ENCODE measurements at places on chromosomes 2 and 18.

GRCh38 chr18:42404151-42404550 is 449.1 kb downstream of the PIK3C3 start:
- DNase-seq: no peak

GRCh38 chr2:197128897-197129296 is 181.7 kb downstream of the ANKRD44 start:
- no peak for DNase-seq

GRCh38 chr2:65175894-65176530 is 46.1 kb upstream of the RAB1A start:
- DNase-seq: no peak

DNA sequence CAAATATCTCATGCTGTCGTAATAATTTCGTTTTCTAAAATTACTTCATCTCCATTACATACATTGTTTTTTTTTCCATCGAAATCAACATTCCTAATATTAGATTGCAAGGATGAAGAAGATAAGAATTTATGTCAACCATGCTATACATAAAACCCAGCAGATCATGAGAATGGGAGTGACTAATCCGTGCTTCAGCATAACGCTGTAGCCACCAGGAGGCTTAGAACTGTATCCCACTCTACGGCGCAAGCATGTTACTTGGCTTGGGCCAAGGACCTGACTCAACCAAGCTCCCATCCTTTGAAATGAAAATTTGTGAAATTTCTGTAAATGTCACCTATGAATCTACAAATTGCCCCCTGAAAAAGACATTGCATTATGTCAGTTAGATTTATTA is 392.5 kb downstream of the FIGN start:
- DNase-seq: no peak

GRCh38 chr2:8133363-8133762 is 548.5 kb upstream of the ID2 start:
- no peak for DNase-seq

- DNase-seq: no peak
These were observed 77.8 kb downstream of the CTIF start for GRCh38 chr18:48616484-48617255.
